Spleen (tissue), 13 donors: ENCODE measurements at places on chromosomes 6 and 20.

DNA sequence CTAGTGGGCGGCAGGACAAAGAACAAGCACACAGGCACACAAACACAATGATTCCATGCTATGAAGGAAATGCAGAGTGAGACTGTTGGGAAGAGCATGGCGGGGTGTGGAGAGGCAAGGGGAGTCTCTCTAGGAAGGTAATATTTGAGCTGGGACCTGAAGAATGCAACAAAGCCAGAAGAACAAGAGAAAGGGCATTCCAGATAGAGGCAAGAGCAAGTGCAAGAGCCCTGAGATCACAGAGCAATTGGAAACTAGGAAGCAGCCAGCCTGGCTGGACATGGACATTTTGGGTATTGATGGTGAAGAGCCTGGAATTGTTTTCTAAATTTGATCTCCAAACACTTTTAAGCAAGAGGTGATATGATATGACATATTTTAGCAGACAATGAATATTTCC, 15.4 kb downstream of the SRXN1 start:
- no peak for DNase-seq

DNA sequence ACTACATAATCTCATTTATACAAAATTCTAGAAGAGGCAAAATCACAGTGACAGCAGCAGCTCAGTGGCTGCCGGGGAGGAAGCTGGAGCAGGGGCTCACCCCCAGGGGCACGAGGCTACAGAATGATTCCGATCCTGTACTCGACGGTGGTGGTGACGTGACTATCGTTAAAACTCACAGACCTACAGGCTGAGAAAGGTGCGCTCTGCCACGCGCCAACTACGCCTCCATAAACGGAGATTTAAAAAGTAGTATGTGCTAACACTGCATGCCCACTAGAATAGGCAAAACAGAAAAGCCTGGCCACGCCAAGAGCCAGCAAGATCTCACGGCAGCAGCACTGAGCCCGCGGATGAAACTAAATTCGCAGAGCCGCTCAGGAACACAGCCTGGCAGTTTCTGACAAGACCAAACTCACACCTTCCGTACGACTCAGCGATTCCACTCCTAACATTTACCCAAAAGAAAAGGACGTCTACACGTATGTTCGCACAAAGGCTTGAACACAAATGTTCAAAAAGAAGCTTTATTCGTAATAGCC, 25.2 kb downstream of the TAF4 start:
- peak; percentile 31 for DNase-seq

DNA sequence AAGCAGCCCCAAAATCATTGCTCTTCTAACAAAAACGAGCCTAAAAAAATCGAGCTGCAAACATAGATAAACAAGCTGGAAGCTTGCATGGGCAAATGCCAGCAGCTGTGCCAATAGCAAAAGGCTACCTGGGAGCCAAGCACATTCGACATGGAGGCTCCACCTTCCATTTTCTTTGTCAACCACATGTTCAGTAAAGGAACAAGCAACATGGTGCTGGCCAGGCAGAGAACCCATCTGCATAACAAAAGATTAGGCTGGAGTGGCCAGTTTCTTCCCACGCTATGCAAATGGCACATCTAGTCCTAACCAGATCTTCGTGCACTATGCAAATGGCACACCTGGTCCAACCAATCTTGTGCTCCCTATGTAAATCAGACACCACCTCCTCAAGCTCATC, 110.5 kb downstream of the KIF16B start:
- DNase-seq, result no peak

- DNase-seq, result no peak
Observed at GRCh38 chr6:23268348-23268747, 699.0 kb downstream of the HDGFL1 start.

- no peak for DNase-seq
Observed at GRCh38 chr6:110777636-110778035, 37.6 kb downstream of the CDK19 start.
